ENCODE measurements at places on chromosomes 16 and 17.

GRCh38 chr17:40556198-40556661 is 9.0 kb downstream of the CCR7 start:
- no peak for DNase-seq

GRCh38 chr16:13076878-13077277 is 175.5 kb downstream of the SHISA9 start:
- DNase-seq, result no peak

DNA sequence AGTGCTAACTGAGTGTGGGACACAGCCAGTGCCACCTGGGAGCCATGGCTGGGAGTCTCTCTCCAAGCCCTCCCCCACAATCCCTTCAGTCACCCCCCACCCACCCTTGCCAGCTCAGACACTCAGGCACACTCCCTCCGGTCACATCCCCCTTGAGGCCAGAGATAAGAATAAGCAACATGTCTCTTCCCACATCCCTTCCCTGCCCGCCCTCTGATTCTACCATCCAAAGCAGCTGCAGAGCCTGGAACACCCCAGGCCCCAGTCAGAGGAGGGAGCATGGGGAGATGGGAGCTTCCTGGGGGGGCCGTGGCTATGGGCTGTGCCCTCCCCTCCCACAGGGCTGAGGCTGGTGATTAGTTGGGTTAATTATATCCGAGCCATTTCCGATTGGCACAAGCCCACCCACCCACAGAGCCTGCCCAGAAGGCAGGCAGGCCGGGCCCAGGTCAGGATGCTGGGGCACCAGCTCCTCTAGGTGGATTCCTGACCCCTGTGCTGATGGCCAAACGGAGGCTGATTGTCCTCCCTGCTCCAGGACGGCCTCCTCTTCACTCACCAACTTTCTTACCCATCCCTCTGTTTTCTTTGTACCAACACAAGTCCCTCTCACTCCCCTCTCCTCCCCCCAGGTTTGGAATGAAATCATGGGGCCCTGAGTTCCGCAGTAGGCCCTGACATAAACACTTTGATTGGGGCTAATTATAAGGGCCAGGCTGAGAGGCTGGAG is 28.6 kb upstream of the MEIOC start:
- no peak for DNase-seq

DNA sequence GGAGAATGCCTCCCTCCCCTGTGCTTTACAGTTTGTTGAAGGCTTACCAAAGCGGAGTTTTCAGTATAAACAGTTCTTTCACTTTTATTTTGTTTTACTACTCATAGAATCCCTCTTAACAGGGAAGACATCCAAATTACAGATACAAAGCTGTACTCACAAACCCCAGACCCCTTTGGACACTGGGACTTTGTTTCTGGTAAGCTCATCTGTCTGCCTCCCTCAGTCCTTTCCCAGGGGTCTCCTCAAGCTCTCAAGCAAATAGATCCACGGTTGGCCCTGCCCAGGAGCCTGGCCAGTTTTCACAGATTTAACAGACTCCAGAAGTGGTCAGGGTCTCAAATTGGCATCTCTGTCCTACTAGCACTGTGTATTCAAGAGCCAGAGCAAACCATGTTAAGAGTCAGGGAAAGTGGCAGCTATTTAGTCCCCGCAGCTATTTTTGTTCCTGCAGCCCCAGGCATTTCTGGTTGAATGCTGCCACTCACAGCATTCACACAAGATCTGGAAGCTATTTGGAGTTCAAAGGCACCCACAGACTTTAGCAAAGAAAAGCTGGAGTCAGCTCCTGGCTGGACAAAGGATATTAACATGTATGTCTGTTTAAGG is 54.2 kb downstream of the TMEM100 start:
- DNase-seq, result no peak

DNA sequence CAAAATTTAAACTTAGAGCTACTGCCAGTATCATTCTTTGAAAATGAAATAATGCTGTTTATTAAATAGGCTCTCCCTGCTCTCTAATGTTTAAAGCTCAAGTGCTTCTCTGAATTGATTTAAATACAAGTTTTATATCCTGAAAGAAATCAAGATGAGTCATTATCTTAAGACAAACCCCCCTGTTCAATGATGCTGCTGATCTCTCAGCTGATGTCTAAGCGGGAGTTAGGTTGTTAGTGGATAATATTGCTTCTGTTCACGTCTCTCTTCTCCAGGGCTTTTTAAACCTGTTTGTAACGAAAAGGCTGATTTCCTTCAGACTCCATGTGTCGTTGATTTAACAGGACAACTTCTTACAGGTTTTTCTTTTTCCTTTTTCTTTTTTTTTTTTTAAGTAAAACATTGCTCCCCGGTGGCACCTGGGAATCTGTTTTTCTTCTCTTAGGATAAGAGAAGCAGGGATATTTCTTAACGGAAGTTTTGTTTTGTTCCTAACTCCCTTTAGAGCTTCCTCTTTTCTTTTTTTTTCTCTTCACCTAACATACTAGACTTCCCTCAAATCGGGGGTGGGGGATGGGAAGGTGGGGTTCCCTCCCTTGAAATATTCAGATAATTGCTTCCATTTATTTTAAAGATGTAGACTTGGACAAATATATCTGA is 807 bp upstream of the LYRM9 start:
- DNase-seq, result no peak

Data from NCI-H1436 treated with DMSO at 0.1 percent for 48 hours (cell line).